ENCODE measurements at places on chromosomes 1 and 21.

DNA sequence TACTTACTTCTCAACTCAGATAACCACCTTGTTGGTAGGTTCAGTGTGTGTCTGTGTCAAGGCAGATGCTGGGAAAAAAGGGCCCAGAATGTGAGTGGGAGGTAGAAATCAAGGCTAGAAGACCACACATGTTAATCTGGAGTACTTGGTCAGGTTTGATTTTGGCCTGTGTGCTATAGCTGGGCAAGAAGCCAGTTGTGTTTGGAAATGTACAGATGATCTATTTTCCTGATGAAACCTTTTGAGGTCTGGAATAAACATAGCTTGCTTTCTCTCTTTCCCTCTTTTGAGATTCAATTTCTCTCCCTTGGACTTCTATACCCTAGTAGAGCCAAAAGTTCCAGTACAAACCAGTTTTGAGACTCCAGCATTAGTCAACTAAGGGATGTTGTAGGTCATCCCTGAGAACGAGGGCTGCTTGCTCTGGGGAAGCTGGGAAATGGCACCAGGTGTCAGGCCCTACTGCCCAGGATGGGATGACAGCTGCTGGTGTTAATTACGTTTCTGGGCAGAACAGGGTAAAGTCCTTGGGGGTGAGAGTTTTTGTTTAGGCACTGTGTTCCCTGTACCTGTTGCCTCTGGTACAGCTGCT lies 15.8 kb downstream of the MAPKAPK2 start:
- no peak for DNase-seq

- no peak for DNase-seq
Measured at GRCh38 chr1:94804442-94804837, 15.7 kb upstream of the SLC44A3 start.

GRCh38 chr1:43651188-43651587 lies 1.2 kb downstream of the KDM4A start:
- DNase-seq, result no peak

- DNase-seq, result peak; percentile 86
Measured at GRCh38 chr1:59692591-59692990, 122.2 kb upstream of the HOOK1 start.

DNA sequence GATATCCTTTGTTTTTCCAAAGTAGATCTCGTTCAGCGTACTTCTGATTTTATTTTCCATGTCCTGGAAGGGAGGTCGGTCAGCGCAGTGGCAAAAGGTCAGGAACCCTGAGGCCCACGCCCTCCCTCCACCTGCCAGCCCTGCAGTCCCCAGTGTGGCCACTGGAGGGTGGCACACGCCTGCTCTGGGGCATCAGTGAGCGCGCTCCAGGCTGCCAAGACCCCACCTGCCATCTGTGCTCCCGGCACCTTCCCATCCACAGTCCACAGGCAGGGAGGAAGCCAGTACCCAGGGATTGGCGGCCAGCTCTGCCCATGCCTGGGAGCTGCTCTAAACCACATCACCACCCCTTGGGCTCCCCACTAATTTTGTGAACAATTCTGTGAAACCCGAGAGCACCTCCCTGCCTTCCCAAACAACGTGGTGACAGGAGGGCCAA lies 32.3 kb downstream of the SLC66A1 start:
- no peak for DNase-seq

- DNase-seq, result no peak
Measured at GRCh38 chr1:239140968-239141367, 245.4 kb upstream of the CHRM3 start.

DNA sequence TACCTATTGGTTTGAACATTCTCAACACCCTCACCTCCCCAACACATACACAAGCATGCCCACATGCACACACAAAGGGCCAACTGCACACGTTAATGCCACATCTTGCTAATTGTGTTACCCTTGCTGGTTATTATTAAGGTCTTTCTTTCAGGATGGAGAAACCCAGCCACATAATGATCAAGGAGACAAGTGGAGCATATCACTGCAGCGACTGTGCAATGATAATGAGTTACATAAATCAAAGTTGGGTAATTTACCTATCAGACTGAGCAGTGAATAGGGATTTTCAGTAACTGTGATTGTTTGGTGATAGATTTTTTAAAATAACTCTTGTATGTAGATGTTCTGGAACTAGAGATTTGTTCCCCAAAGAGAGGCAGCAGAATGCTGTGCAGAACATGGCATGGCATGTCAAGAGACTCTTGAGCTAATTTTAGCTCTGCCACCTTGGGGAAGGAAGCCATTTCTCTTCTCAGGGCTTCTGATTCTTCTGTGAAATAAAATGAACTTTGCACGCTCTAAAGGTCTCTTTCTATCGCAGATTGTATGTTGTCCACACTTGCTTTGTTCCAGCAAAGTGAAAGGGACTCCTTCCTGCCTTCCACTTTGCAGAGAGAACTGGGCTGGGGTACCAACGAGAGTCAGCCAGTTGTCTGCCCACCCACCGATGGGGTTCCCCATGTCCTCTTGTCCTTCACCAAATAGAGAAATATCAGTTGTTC lies 126.0 kb upstream of the CAMK1G start:
- no peak for DNase-seq
